PC-9 (cell line): ENCODE measurements at places on chromosomes 16 and 17. TPM values are rescaled to one million over a fixed set of nuclear protein-coding genes. Genes with fewer than 3 reads are reported as not detected.

OR1A1 gene
- not detected in 2 replicates for total RNA-seq

GRCh38 chr17:32445074-32445415 lies 735 bp downstream of the PSMD11 start:
- DNase-seq: peak; percentile 48
- H3K4me3 ChIP-seq: peak overlapping the region; percentile 99
- peak overlapping the region; percentile 76 for H3K27ac ChIP-seq

DNA sequence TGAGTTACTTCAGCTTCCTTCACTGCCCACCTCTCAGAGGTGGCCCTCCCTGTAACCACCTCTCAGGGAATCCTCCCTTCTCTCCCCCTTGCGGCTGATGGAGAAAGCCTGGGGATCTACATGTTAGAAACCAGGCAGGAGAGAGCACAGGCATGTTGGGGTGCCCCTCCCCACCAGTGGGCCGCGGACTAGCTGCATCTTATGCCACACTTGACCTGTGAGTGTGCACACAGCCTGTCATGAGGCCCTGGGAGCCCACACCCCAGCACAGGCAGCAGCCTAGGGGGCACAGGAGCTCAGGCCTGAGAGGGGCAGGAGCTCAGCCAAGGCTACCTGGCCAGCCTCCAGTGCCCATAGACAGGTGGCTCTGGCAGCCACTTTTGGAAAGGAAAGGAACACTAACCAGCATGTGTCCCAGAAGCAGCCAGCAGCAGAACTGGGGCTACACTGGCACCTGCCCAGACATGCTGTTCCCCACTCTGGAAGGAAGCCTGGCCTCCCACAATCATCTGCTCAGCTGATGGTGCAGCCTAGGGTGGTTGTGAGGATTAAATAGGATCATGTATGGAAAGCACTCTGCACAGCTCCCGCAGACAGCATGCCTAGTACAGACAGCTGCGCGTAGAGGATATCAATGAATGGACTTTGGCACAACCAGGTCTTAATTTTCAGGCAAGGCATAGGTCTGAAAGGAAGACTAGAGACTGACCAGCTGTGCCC lies 60.5 kb downstream of the TMEM132E start:
- no peaks in the 10 kb centered on the region for H3K4me1 ChIP-seq
- H3K36me3 ChIP-seq: no peaks in the 10 kb centered on the region
- H3K27ac ChIP-seq: no peak overlapping the region
- H3K4me3 ChIP-seq: no peak overlapping the region

- H3K27me3 ChIP-seq: peaks cover 10% of the 10 kb centered on the region; the same call in 1 of the 2 replicates
- H3K27ac ChIP-seq: no peak overlapping the region
- H3K36me3 ChIP-seq: no peaks in the 10 kb centered on the region
- H3K4me3 ChIP-seq: no peak overlapping the region
- peak; percentile 61 for DNase-seq
Measured at GRCh38 chr17:79808763-79809529, 12.1 kb upstream of the CBX8 start.

- no peak overlapping the region for H3K4me3 ChIP-seq
- H3K36me3 ChIP-seq: no peaks in the 10 kb centered on the region
- DNase-seq: no peak
- H3K27ac ChIP-seq: no peak overlapping the region
- H3K27me3 ChIP-seq: no peaks in the 10 kb centered on the region
Measured at GRCh38 chr17:27986805-27987684, 55.4 kb upstream of the NLK start.

GTF3C1 gene
- total RNA-seq: 118 and 142 TPM in 2 replicates

DNA sequence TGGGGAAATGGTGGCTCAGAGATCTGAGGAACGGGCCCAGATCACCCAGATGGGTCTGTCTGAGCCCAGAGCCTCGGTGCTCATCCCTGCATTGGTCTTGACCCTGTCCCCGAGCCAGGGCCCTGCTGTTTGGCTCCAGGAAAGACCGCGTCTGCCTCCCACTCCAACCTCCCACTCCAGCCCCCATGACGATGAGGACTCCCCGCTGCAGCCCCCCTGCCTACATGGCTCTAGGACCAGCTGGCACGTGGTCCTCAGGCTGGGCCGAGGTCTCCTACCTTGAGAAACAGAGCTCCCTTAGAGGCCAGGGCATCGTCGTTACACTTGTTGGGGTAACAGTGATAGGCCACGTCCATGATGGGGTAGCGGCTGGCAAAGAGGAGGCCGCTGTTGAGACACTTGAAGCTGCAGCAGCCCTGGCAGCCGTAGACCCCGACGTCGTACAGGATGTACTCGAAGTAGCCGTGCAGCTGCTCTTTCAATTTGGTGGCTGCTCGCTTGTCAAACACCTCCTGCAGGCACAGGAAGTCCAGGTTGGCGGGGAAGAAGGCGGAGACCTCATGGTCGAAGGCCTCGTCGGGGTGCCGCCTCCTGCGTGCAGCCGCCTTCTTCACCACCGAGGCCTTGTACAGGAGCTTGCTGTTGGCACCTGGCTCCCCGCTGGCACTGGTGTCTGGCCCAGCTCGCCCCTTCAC lies 59.9 kb downstream of the PRMT7 start:
- H3K27me3 ChIP-seq: no peaks in the 10 kb centered on the region
- H3K4me1 ChIP-seq: no peaks in the 10 kb centered on the region
- H3K4me3 ChIP-seq: no peak overlapping the region
- H3K36me3 ChIP-seq: no peaks in the 10 kb centered on the region
- no peak for DNase-seq

BCAR1 gene
- total RNA-seq: 53.9 and 62.5 TPM in 2 replicates

- no peaks in the 10 kb centered on the region for H3K36me3 ChIP-seq
- H3K4me3 ChIP-seq: no peak overlapping the region
- H3K27ac ChIP-seq: no peak overlapping the region
- no peaks in the 10 kb centered on the region for H3K4me1 ChIP-seq
Measured at GRCh38 chr16:78505544-78506366, 406.3 kb downstream of the WWOX start.

DNA sequence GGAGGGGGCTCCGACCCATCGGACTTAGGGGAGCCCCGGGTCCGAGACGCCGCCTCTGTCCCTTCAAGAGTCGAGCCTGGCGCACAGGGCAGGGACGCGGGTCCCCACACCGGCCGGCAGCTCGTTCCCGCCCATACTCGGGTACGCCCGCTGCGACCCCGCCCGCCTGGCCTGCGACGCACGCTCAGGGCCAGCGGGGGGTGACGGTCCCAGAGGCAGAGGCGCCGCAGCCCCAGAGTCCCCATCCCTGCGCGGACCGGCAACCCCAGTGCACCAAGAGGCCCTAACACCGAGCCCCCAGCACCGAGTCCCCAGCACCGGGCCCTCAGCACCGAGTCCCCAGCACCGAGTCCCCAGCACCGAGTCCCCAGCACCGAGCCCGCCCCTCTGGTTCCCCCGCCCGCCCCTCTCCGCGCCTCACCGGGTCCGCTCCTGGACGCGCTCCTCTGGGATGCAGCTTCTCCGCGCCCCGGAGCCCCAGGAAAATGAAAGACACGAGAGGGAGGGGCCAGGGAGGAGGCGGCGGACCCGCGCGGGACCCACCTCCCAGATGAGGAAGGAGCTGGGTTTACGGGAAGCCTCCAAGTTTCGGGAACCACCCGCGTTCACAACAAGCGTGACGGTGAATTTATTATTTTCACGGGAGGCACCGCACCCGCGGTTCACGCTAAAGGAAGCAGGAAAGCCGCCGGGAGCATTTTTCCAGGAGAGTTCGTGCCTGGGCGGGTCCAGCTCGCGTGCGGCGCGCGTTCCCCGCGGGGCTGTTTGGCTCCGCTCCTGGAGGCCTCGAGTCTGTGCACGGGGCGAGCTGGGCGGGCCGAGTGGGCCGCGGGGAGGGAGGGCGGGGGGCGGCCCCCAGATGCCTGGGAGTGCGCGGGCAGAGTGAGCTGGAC lies at the start of gene SECTM1:
TSS of gene SECTM1 (minus strand) at position 488 of the 893 bp plus-strand sequence. CDS start 6,526 bp downstream, outside the sequence.
- DNase-seq: no peak
- H3K36me3 ChIP-seq: no peaks in the 10 kb centered on the region
- H3K4me3 ChIP-seq: peak within 1 kb of the TSS; percentile 58
- H3K27ac ChIP-seq: no peak within 1 kb of the TSS
- no peaks in the 10 kb centered on the region for H3K27me3 ChIP-seq
- peaks cover 6% of the 10 kb centered on the region for H3K4me1 ChIP-seq

GRCh38 chr17:75503976-75504346 lies 11.4 kb downstream of the CASKIN2 start:
- no peaks in the 10 kb centered on the region for H3K36me3 ChIP-seq
- no peak overlapping the region for H3K27ac ChIP-seq
- no peaks in the 10 kb centered on the region for H3K4me1 ChIP-seq
- DNase-seq: no peak

GRIN2A gene
- not detected in 2 replicates for total RNA-seq

NACA2 gene
- not detected in 2 replicates for total RNA-seq

DNA sequence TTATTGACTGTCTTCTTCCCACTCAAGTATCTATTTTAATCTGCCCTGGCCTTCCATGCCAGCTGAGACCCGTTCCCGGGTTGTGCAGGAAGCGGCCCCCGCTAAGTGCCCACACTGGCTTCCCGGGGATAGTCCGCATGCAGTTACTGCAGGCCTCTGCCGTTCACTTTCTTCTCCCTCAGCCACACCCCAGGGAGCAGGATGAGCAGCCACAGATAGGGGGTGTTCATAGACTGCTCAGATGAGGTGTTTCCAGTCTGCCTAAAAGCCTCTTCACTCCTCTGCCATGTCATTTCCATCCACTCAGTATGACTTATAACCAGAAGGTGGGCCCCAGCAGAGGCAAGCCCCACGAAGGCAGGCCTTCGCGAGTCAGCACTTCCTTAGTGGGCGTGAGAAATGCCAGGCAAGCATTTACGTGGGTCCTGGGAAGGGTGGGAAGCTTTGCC lies 7.7 kb downstream of the MED9 start:
- H3K36me3 ChIP-seq: peaks cover 15% of the 10 kb centered on the region; the same call in 1 of the 2 replicates
- no peak for DNase-seq
- H3K27me3 ChIP-seq: no peaks in the 10 kb centered on the region
- no peak overlapping the region for H3K27ac ChIP-seq
- no peak overlapping the region for H3K4me3 ChIP-seq

P2RX1 gene
- total RNA-seq: not detected in 2 replicates

GRCh38 chr17:4849011-4849536 lies 15.9 kb downstream of the MINK1 start:
- no peaks in the 10 kb centered on the region for H3K27me3 ChIP-seq
- peak overlapping the region; percentile 94 for H3K27ac ChIP-seq
- H3K4me1 ChIP-seq: peaks cover 63% of the 10 kb centered on the region
- peak; percentile 92 for DNase-seq
- H3K36me3 ChIP-seq: no peaks in the 10 kb centered on the region

KRT20 gene
- not detected in 2 replicates for total RNA-seq

- no peaks in the 10 kb centered on the region for H3K27me3 ChIP-seq
- DNase-seq: no peak
- H3K4me1 ChIP-seq: peaks cover 50% of the 10 kb centered on the region
- H3K4me3 ChIP-seq: no peak overlapping the region
Measured at GRCh38 chr17:15888436-15888835, 56.5 kb upstream of the ADORA2B start.

DNA sequence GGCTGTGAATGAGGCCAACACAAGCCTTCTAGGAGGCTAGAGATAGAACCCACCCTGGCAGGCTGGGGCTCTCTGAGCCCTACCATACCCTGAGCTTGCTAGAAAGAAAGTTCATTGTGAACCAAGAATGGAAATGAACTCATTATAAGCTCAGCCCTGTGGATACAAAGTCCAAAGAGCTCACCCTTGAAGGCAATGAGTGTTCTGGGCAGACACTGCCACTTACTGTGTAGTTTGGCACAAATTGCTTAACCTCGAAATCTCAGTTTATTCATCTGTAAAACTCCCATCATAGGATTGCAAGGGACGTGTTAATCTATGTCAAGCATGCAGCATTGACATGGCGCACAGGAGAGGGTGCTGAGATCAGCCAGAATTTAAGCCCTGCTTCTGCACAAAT lies 5.5 kb downstream of the KDM8 start:
- no peak for DNase-seq
- H3K4me3 ChIP-seq: no peak overlapping the region
- no peaks in the 10 kb centered on the region for H3K36me3 ChIP-seq
- H3K27me3 ChIP-seq: no peaks in the 10 kb centered on the region

DNA sequence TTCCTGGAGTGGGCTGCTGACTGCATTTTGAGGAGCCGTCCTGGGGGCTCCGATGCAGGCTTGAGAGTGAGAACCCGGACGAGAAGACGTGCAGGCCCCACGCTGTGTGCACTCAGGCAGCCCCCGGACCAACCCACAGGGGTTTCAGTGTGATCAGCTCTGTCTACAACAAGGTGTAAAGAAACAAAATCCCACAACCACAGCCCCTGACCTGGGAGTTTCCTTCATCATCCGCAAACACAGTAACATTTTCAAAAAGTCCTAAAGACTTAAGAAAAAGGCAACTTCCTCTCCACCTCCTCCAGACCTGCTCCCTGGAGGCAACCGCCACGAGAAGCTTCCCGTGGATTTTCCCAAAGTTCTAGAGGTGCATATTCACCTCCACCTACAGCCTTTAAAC lies 15.4 kb upstream of the MEAK7 start:
- H3K27ac ChIP-seq: no peak overlapping the region
- no peaks in the 10 kb centered on the region for H3K27me3 ChIP-seq
- H3K4me3 ChIP-seq: no peak overlapping the region

DNA sequence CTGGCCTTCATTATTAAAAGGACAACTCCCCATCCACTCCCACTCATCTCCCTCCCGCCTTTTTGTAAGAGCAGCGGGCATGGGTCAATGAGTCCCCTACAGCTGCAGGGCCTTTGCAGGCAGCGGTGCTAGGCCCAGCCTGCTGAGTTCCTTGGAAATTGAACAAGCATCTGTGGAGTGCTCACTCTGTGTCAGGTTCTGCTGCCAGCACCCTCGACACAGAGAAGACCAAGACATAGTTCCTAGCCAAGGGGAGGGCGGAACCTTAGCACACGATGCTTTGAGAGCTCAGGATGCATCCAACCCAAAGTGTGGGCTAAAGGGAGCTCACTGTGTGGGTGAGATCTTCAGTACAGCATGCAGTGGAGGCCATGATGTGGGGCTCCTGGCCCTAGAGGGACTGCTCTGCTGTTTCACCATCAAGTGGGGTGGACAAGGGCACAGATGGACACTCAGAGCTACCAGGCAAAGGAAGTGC lies 27.6 kb downstream of the RMI2 start:
- no peaks in the 10 kb centered on the region for H3K4me1 ChIP-seq
- peak; percentile 12 for DNase-seq
- H3K27ac ChIP-seq: no peak overlapping the region
- H3K4me3 ChIP-seq: no peak overlapping the region

GRCh38 chr17:1216217-1217088 lies 36.7 kb upstream of the ABR start:
- no peak overlapping the region for H3K27ac ChIP-seq
- H3K4me1 ChIP-seq: peaks cover 11% of the 10 kb centered on the region
- no peak overlapping the region for H3K4me3 ChIP-seq
- DNase-seq: no peak

- peaks cover 62% of the 10 kb centered on the region for H3K4me1 ChIP-seq
- peak; percentile 50 for DNase-seq
- 0 out of 2 replicates have a peak, but pooled peaks cover 6% of the 10 kb centered on the region for H3K36me3 ChIP-seq
- H3K27me3 ChIP-seq: no peaks in the 10 kb centered on the region
Measured at GRCh38 chr17:17579691-17580090, 11.8 kb downstream of the PEMT start.

- no peak for DNase-seq
- peaks cover 16% of the 10 kb centered on the region for H3K4me1 ChIP-seq
- no peak overlapping the region for H3K27ac ChIP-seq
- no peaks in the 10 kb centered on the region for H3K36me3 ChIP-seq
Measured at GRCh38 chr16:2422123-2422867, 7.0 kb upstream of the CCNF start.
